NCI-H82 (cell line): ENCODE measurements at places on chromosomes 7 and 10.

DNA sequence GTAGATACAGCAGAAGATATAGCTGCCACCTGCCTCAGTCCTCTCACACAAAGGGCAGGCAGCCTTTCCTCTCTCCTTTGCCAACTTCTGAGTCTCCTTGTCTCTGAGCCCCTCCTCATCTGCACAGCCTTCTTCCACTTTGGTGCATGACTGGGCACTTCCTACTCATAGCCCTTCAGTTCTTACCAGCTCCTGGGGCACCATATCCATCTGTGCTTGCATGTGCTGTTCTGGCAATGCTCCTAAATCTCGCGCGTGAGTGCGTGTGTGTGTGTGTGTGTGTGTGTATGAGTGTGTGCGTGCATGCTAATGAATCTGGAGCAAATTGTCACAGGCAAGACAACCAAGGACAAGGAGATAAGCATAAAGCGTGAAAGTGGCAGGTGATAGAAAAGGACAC, 1271.6 kb upstream of the SORCS1 start:
- DNase-seq = no peak

DNA sequence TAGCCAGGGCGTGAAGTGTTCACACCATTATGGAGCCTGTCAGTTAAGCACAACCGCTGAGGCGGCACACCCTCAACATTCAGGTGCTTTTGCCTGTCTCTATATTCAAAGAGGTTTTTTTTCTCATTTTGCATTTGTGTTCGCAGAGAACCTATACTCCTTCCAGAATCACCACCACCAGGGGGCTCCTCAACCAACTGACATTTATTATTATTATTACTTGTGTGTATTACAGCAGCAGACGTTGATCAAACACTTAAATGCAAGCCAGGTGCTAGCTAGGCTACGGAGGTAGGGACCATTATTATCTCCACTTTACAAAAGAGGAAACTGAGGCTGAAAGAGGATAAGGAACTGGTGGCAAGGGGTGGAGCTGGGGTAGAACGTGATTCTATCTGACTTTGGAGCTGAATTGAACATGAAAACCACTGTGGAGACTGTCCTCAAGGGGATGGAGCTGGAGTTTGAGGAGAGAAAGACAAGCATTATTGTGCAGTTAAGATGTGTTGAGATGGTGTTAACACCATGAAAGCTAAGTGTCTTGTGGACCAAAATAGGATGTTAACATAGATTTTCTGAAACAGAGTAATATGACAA, 133.8 kb upstream of the PLXNA4 start:
- DNase-seq = peak; percentile 33

- peak; percentile 20 for DNase-seq
Observed at GRCh38 chr10:101624526-101625102, 36.5 kb downstream of the DPCD start.

DNA sequence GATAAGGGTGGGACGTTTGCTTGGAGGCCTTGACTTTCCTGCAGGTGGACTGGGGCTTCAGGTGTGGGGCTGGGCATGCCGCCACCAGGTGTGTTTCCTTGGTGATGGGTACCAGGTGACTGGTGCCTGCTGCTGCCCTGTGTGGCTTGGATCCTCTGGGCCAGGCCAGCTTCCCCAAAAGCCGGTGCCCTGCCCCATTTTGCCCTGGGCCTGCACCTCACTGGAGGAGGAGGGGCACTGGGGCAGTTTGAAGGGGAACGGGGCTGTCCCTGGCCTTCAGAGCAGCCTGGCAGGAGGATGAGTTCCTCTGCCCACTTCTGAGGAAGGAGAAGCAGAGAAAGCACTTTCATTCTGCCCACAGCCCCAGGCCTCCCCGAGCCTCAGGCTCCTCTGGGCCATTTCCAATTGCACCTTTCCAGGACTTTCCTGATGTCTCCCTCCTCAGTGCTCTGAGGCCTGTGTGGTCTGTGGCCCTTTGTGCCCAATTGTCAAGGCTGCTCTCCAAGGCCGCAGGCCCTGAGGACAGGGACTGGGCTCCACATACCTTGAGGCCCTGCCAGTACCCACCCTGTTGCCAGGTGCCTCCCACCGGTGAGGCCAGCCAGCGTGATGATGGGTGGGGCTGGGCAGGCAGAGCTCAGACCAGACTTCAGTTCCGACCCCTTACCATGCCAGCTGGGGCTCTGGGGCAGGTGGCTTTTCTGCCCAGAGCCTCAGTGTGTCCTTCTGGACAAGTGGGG, 25.3 kb upstream of the SMARCD3 start:
- no peak for DNase-seq

- DNase-seq = no peak
Observed at GRCh38 chr10:132920101-132920925, 22.1 kb downstream of the CFAP46 start.

- peak; percentile 8 for DNase-seq
Observed at GRCh38 chr7:114590298-114590697, 175.7 kb downstream of the FOXP2 start.

DNA sequence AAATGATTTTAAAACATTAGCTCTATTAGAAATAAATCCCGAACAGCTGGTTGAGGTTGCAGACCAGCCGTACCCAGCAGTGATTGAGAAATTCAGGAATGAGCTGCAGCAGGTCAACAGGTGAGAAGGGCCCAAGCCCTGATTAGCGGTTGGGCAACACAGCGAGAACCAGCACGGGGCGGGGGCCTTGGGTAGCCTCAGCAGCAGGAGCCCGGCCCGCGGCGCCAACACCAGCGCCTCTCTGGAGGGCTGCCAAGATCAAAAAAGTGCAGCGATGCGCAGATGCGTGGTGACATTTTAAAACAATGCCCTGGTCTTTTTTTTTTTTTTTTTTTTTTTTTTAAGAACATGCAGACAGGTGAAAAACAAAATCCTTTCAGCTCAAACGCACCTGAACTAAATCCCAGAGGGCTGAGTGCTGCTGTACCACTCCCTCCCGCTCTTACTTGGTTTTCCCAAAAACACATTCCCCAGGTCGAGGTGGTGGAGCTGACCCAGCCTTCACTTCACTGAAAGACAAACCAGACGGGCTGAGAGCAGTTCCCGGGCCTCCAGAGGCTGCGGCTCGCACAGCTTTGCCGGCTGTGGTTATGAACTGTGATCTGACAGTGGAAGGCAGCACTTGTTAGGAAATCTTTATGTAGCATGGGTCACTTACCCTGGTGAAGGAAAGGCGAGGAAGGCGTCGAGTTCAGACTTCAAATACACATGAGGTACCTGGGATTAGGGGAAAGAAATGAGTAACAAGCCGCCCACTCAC, 579.4 kb downstream of the SDK1 start:
- no peak for DNase-seq

- DNase-seq = no peak
Observed at GRCh38 chr7:151540146-151540545, 20.5 kb upstream of the RHEB start.

DNA sequence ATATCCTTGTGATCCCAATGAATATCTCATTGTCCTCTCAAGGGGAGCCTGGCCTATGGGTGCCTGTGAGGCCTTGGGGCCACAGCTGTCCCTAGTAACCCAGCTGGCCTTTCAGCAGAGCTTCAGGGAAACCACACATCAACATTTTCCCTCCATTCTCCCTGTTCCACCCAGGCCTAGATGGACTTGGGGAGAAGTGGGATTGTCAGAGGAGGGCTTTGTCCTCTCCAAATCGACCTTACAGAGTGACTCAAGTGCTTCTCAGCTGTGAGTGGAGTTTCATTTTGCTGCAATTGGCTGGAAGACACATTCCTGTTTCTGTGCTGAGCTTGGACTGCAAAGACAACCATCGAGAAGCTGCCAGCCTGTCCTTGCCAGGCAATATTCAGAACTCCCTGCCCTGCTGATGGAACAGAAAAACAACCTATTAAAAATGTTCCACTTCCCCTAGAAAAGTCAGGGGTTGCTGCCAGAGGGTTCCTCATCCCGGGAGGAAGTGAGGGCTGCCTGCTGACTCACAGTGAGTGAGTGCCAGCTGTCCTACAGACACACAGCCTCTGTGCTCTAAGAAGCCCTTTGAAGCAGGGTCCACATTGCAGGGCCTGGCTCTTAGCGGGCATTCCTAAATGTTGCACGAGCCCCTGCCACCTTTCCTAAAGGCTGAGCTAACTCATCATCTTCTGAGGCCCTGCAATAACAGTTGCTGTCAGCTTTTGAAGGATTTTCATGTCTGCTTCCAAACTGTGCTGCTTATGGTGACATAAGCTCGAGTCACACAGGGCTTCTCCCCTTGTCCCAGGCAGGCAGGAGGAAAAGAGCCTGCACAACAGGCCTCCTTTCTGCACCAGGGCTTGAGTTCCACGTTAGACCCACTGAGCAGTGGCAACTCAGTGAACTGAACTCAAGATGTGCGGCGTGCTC, 20.5 kb downstream of the STRA8 start:
- DNase-seq = no peak

DNA sequence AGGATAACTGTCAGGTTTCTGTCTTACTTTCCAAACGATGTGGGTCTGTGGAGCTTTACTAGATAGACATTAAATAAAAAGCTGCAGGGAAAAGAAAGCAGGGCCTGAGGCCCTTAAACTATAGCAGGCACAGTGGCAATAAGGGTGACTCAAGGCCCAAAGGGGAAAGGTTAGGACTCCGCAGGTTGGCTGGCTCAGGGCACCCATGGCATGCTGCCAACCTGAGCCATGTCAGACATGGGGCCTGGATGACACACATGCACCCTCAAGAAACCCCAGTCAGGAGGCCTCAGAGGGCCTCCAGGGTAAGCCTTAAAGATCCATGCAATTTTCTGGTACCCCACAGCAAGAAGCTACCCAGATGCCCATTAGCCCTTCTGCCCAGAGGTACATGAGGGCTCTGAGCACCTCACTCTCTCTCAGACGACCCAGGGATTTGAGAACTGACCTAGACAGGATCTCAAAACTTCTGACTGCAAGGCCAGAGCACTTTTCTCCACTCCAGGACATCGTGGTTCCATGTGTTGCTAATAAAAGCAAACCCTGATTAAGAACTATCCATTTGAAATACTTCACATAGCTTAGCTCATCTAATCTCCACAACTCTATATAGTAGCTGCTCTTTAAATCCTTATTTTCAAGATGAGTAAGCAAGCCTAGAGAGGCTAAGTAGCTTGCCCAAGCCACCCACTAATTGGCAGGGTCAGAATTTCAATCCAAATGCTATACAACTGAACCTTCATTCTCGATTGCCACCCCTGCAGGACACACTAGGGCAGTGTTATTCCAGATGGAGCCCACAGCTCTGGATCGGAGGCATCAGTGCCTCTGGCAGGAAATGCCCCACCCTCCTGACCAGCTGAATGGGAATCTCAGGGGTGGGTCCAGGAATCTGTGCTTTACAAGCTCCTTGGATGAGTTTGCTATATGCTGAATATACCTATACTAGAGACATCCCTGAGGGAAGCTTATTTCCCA, 132.5 kb upstream of the EFCAB10 start:
- no peak for DNase-seq

DNA sequence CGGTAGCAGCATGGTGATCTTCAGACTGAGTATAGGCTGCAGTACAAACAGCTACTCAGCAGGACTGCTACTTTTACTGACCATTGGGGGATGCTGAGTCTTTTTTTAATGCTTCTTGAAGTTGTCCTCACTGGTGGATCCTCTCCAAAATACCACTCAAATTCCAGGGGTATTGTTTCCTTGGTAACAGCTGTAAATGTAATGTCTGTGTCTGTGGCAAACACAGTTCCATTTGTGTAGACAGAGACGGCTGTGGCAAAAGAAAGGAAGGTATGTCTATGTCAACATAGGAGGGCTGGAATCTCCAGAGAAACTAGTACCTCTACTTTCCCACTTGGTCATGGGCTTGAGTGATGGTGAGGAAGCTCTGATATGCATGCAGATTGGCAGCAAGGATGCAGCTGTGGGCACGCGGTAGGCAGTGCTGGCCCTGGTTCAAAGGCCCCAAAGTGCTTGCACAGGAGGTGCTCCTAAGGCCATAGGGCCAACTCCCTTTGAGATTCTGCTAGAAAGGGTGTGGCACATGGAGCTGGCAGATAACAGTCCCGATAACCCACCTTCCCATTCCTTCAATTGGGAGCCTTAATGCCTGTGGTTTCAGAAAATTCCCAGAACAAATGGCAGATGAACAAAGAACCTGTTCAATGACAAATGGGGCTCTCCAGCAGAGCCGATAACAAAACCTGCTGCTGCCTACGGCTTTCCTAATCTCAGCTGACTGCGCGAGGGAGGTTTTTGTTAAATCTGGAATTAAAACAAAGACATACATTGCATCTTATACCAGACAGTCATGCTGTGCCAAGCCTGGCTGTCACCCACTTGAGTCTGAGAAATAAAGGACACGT, 43.0 kb downstream of the PKD1L1 start:
- no peak for DNase-seq
